Activated CD4-positive, alpha-beta T cell treated with anti-CD3 and anti-CD28 coated beads for 24 hours (primary cell): ENCODE measurements at places on chromosomes 5 and 9.

DNA sequence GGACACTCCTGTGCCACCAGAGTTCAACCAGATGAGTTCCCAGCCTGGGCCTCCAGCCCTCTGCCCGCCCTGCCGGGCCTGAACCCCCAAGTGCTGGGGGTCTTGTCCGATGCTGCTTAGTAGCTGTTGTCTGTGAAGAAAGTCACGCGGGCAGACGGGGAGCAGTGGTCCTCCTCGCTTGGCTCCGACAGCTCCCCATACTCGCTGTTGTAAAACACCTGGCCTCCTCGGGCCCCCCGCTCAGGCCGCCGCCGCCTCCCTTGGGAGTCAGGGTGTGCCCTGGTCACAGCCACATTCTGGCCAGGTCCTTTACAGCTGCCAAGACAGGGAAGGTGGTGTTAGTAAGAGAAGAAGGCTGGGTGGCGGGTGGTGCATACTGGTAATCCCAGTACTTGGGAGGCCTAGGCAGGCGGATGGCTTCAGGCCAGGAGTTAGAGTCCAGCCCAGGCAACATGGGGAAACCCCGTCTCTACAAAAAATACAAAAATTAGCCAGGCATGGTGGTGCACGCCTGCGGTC lies 11.8 kb upstream of the SCGB3A1 start:
- no peak for DNase-seq

- no peak for DNase-seq
Measured at GRCh38 chr9:35962126-35962906, 4.4 kb upstream of the OR2S2 start.

DNA sequence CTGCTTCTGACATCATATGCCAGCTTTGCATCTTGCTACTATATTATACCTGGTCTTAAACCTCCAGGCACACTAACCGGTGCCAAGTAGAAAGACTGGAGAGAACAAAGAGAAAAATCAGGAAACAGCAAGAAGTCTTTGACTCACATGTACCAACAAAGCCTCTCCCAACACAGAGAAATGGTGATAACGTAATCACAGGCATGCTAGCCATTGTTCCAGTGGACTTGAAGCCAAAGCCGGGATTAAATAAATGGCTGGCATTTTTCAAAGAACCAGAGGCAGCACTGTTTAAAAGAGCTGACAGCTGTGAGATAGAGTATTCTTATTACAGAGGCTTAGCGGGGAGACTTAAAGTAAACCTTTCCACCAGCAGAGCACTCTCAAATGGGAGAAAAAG lies 148.4 kb upstream of the NFIL3 start:
- no peak for DNase-seq

GRCh38 chr5:80676706-80677105 lies 21.9 kb upstream of the DHFR start:
- DNase-seq = no peak

- no peak for DNase-seq
Measured at GRCh38 chr9:108775901-108776306, 79.9 kb downstream of the ACTL7B start.

DNA sequence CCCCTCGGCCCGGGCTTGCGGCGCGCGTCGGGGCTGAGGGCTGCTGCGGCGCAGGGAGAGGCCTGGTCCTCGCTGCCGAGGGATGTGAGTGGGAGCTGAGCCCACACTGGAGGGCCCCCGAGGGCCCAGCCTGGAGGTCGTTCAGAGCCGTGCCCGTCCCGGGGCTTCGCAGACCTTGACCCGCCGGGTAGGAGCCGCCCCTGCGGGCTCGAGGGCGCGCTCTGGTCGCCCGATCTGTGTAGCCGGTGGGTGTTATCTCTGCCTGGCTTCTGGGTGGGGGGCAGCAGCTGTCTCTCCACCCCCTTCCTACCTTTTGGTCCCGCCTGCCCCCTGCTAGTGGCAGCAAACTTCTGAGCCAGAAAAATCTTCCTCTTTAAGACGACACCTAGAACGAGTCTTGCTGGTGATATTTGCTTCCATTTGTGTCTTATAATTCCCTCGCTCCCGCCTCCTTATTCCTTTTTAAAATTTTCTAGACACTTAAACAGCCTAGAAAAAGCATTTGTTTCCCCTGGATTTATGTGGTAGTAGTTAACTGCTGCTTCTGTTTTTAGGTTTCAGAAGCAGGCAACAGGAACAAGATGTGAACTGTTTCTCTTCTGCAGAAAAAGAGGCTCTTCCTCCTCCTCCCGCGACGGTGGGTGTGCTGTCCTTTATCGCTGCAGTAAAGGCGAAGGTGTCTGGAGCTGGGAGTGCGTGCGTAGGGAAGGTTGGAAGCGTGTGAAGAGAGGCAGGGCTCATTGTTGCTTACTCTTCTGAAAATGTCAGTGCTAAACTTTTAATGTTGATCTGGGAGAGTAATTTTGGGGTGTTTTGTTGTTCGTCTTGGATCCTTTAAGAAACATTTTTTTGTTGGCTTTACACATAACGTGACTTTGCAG lies 554 bp downstream of the JAK2 start:
- no peak for DNase-seq

DNA sequence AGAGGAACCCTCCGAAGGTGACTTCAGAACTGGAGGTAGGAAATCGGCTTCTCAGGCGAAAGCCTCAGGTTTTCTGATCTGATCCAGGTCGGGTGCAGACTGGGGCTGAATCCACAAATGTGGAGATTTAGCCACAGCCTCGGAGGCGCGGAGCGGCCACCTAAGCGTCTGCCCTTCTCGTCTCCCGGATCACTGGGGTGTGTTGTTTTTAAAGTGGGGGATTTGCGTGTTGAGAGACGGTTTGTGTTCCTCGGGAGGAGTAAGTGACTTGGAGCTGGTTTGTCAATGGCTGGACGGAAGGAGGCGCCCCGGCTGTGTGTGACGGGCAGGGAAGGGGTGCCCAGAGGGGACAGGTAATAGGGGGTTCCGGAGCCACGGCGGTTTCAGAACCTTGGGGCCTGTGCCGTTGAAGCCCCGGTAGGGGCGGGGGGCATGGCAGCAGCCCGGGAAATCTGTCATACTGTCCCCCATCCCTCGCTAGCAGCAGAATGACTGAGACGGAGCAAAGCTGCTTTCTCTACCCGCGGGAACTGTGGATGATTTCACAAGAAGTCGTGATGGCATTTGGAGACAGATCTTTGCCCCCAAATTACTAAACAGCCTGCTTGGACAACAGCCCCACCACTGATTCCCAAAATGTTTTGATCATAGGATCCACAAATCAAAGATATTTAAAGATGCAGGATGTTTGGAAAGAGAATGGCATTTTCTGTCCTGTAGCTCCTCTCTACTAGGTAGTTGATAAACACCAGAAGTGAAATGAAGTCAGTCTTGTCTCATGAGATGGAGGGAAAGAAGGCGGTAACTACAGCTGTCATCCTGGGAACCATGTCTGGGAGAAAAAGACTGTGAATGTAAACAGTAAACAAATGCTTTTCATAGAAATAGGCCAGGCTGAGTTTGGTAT lies 216.5 kb downstream of the PDZD2 start:
- peak; percentile 15 for DNase-seq

- no peak for DNase-seq
Measured at GRCh38 chr9:133768371-133768858, 30.3 kb upstream of the SARDH start.

- no peak for DNase-seq
Measured at GRCh38 chr5:109192027-109192426, 217.7 kb downstream of the PJA2 start.

DNA sequence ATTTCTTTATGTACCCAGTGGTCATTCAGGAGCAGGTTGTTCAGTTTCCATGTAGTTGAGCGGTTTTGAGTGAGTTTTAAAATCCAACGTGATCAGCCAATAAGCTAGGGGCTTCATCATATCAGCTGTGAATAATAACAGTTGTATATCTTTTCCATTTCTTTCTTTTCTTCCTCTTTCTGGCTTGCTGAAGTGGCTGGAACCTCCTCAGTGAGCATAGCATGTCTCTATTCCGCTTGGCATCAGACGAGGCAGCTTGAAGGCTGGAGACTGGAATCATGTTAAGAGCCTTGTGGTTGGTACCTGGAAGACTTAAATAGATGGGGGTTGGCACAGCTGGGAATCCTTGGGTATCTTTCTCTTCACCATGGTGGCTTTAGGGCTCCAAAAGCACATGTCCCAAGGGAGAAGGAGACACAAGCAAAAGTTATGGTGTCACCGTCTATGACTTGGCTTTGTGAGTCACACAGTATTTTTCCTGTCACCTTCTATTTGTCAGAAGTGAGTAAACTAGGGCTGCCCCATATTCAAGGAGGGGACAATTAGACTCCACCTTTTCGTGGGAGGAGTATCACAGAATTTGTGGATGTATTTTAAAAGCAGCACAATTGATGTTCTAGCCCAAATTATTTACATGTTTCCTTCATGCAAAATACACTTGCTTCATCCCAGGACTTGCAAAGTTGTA lies 38.0 kb upstream of the RETREG1 start:
- no peak for DNase-seq

GRCh38 chr5:71600783-71601182 lies 13.6 kb downstream of the MCCC2 start:
- DNase-seq = no peak

GRCh38 chr9:4887556-4887955 lies 94.8 kb downstream of the RCL1 start:
- no peak for DNase-seq

DNA sequence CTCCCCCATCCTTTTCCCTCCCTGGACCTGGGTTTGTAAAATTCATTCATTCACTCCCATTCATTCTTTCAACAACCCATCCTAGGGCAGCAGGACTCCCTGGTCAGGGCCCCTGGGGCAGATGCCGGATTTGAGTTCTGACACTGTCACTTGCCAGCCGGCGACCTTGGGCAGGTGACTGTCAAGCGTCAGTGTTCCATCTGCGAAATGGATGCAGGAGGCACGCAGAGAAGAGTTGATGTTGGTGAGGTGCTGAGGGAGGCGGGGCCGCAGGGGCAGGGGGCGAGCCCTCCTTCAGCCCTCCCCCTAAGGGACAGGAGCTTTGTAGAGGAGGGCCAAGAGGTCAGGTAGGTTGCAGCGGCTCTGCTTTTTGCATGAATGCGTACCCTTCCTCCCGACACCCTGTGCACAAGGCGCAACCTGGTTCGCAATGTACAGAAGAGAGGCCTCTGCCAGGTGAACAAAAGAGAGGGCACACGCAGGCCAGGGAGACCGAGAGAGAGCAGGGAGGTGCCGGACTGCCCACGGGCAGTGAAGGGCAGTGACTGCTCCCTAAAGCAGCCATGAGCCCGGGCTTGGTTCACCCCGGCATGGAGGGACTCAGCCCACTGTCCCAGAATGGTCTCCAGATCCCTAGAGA lies 128.1 kb downstream of the BARX1 start:
- no peak for DNase-seq

DNA sequence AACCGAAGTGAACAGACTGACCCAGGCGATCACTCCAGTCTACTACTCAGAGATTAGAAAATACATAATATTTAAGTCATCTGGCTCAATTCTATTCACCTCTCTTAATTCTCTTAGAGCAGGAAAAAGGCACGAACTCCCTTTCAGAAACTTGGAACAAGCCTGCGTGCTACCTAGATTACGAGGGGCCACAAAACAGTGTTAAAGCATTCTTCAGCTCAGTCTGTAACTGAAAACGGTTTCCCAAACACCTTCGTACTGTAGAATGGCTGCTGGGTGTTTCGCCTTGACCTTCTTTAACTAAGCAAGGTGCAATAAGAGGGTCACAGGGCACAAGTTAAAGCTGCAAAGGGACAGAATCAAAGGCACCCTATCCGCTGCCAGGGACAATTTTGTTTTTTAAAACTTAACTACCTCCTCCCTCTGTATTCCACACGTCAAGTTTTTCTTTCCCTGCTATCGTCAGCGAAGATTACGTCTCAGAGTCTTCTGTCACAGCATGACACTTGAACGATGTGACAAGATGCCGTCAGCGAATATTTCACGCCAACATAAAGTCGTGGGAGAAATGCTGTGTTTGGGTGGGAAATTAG lies 687 bp downstream of the LYSMD3 start:
- no peak for DNase-seq

DNA sequence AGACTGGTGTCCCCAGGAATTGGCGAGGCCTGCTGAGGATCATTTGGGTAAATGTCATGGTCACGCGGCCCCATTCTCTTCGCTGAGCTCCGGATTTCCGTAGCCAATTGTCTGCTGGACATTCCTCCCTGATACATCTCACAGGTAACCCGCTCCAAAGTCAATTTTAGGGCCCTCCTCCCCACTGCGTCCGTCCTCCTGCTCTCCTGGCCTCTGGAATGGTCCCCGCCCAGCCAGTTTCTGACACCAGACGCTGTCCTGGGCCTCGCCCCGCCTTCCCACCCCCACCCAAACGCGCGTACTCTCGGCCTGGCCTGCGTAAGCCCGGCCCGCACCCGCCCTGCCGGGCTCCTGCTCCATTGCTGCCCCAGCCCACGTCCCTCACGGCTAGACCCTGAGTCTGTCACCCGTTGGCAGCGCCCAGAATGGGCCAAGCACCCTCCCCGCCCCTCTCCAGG lies 202.0 kb downstream of the AUH start:
- DNase-seq = no peak

- DNase-seq = no peak
Measured at GRCh38 chr9:107685376-107685775, 195.8 kb upstream of the KLF4 start.

DNA sequence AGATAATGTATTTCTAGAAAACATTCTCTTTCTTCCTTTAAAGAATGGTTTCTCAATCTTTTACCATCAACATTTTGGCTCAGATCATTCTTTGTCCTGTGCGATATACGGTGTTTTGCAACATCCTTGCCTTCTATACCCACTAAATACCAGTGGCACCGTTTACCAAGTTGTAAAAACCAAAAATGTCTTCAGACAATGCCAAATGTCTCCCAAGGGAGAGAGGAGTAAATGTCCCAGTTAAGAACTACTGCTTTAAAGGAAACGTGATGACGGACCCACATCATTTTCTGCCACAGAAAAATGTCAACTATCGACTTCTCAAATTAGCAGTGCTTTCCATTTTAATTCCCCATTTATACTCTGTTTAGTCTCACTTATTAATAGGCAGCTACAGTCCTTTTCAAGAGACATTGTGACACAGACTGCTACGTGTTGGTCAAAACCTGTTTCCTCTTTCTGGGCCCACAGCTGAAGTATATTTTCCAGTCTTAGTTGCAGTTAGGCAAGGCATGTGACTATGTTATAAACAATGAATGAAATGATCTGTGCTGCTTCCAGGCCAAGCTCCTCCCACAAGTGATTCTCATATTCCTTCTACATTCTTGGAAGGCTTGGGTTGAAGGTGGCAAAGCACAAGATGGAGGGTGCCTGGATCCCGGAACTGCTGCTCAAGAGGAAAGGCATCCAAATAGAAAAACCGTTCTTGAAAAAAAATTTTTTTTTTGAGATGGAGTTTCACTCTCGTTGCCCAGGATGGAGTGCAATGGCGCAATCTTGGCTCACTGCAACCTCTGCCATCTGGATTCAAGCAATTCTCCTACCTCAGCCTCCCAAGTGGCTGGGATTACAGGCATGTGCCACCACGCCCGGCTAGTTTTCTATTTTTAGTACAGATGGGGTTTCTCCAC lies 8.8 kb downstream of the PRXL2C start:
- no peak for DNase-seq

DNA sequence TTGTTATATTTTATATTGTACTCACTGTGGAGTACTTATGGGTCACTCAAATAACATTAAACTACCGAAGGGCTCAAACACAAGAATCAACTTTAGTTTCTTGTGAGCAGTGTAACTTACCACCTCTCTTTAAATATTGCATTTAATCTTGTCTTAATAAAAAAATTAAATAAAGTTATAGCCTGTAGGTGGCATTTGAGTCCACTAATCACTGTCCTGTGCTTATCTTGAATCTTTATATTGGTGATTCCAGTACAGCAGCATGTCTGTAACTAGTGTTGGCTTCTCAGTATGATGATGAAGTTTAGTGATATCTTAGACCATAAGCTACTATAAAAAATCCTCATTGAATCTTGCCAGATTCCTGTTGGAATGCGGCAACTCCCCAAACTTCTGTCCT lies 313.8 kb downstream of the FAM170A start:
- DNase-seq = no peak
